Hippocampal formation (tissue), 2 donors: ENCODE measurements at places on chromosomes 7 and 10.

- no peak for DNase-seq
Measured at GRCh38 chr7:102832674-102833073, 80.1 kb upstream of the LRRC17 start.

- no peak for DNase-seq
Measured at GRCh38 chr7:54847921-54848320, 88.9 kb upstream of the SEC61G start.

GRCh38 chr10:239109-239508 is 103.9 kb downstream of the ZMYND11 start:
- DNase-seq, result no peak

DNA sequence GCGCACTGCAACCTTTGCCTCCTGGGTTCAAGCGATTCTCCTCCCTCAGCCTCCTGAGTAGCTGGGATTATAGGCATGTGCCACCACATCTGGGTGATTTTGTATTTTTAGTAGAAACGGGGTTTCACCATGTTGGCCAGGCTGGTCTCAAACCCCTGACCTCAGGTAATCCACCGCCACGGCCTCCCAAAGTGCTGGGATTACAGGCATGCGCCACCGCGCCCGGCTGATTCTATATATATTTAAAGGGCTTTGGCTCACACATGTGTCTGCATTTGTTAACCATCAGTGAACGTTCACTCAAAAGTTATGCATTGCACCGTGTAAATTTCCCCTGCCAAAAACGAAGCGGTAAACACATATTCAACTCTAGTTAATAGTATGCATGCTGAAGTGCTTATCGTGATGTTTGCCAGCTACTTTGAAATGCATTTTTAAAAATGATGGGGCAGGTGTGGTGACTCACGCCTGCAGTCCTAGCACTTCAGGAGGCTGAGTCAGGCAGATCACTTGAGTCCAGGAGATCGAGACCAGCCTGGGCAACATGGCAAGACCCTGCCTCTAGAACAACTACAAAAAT is 17.7 kb upstream of the WIPI2 start:
- no peak for DNase-seq

GRCh38 chr10:51001587-51001986 is 72.7 kb upstream of the PRKG1 start:
- DNase-seq, result no peak

- no peak for DNase-seq
Measured at GRCh38 chr10:28343252-28343651, 40.4 kb upstream of the MPP7 start.

DNA sequence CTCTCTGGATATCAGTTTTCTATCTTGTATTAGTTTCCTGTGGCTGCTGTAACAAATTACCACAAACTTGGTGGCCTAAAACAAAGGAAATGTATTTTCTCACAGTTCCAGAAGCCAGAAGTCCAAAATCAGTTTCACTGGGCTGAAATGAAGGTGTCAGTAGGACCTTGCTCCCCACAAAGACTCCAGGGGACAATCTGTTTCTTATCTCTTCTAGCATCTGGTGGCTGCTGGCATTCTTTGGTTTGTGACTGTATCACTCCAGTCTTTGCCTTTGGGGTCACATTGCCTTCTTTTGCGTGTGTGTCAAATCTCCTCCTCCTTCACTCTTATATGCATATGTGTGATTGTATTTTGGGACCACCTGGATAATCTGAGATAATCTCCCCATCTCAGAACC is 153.0 kb upstream of the PRPS1L1 start:
- DNase-seq, result no peak

DNA sequence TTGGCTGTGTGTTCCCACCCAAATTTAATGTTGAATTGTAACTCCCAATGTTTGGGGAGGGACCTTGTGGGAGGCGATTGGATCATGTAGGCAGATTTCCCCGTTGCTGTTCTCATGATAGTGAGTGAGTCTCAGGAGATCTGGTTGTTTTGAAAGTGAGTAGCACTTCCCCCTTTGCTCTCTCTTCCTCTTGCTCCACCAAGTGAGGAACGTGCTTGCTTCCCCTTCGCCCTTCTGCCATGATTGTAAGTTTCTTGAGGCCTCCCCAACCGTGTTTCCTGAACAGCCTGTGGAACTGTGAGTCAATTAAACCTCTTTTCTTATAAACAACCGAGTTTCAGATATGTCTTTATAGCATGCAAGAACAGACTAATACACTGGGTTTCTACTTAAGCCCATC is 176.3 kb downstream of the CDK14 start:
- no peak for DNase-seq

DNA sequence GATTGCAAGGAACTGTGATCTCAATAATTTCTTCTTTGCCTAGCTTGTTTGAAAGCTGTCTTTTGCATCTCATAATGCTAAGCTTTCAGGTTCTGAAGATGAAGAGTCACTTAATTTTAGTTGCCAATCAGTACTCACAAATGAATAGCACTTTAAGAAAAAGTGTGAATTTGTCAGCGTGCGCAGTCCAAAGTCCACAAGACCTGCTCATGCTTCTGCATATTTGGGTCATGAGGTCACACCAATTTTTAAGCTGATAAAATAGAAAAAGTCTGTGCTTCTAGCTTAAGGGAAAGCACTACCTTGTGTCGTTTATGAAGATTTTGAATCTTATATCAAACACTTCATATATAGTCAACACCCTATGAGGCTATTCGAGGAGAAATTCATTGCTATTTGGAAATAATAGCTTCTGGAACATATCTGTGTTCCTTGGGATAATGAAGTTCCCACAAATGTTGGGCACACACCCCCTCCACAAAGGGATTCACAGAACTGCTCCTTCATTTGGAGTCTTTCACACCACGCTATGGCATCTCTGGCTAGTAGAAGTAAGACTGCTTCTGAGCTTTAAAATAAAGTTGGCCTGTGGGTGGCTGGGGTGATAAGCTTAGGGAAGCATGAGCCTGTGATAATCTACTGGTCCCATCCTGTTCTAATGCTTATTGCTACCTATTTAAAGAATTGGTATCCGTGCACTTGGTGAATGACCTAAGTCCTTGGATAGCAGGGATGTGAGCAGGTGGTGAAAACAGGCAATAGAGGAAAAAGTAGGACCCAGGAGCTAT is 33.3 kb downstream of the A1CF start:
- DNase-seq, result no peak

DNA sequence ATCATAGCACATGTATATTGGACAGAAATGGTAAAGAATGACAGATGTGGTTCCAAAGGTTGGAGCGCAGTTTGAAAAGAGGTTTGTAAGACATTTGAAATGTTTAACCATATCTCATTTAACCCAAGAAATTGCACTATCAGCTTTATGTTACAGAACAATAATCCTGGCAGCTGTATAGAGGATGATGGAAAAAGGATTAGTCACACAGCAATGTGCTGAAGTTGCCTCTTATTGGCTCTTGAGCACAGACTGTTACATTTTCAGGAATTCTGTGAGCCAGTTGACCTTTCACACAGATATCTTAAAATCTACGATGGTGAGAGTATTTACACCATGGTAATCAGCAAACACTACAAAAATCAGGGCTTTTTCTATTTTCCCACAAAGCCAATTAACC is 3.9 kb downstream of the COG5 start:
- DNase-seq, result no peak

GRCh38 chr10:30882281-30882680 is 149.4 kb downstream of the ZNF438 start:
- DNase-seq, result no peak

DNA sequence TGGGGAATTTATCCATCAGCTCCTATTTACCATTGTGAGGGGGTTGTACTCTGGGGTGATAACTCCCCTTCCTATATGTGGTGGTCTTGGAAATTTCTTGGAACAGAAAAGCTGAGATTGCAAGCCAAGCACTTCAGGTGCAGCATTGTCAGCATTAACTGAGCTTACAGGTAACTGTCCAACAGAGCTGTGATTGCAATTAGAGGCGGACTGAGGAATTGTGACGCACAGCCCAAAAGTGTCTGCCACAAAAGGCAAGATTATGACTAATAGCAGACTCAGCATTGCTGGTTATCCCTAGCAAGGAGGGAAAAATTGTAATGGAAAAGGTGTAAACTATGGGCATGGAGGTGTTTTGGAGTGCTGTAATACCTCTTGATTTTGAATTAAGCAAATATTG is 126.1 kb upstream of the AGR3 start:
- DNase-seq, result no peak

DNA sequence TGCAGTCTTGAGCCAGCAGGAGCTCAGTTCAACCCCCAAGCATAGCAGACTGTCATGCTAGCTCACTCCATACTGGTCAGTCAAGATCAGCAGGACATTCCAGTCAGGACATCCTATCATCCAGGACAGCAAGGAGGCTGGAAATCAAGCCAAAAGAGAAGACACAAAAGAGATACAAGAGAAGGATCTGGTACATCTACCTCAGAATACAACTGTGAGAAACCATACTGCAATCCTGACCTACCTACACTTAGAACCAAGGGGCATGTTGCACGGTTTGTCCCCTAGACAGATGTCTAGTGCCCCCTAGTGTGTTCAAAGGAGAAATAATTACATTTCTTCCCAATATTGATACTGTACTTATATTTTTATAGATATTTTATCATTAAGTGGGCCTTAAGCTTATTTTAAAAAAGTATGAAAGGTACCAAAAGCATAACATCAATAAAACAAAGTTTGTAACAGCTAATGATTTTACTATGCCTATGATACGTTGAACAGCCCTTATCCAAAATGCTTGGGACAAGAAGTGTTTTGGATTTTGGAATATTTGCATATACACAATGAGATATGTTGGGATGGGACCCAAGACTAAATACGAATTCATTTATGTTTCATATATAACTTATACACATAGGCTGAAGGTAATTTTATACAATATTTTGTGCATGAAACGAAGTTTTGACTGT is 26.7 kb downstream of the ERCC6 start:
- DNase-seq, result no peak

DNA sequence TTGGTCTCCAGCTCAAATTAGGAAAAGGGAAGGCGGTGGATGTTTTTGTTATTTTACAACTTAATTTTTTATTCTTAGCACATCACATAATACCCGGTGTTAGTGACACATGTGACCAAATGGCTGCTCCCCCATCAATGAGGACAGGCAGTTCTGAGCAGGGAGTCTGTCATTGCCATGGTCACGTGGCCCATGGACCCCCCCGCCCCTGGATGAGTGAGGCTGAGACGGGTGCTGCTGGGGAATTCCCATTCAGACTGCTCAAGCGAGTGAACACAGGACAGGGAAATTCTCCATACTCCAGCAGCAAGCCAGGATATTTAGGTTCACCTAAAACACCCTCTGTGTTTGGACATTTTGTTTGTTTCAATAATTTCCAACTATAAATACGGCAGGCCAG is 34.7 kb upstream of the SLC35B4 start:
- peak; percentile 45 for DNase-seq

DNA sequence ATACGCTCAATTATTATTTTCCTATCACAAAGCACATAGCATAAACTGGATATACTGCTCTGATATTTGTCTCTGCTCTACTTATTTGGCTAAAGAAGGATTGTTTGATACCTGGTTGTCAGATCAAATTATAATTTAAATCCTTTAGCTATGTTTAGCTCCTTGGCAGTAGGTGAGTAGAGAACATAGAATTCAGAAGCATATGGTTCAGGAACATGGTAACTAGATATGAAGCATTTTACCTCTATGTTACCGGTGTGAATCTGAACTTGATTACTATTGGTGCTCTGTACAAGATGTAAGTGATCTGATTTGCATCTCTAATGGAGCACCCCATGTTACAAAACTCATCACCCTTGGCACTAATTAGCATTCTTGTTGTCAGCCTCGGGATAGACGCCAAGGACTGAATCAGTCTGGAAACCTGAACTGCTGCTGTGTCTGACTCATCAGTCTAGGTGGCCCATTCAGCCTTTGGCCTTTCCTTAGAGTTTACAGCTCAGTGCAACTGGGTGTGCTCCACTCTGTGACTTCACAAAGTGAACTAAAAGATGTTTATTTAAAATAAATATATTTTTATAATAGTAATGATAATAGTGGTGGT is 12.3 kb upstream of the MYPN start:
- no peak for DNase-seq
